T-cell (primary cell): ENCODE measurements at places on chromosomes 7 and 10. TPM values are rescaled to one million over a fixed set of nuclear protein-coding genes. Genes with fewer than 3 reads are reported as not detected.

Gene AGR3
- not detected for total RNA-seq

Gene DNAH11
- 0.35 TPM for total RNA-seq

Gene TSPAN12
- total RNA-seq = 0.33 TPM

- H3K4me1 ChIP-seq = no peaks in the 10 kb centered on the region
- DNase-seq = no peak
- no peak overlapping the region for H3K27ac ChIP-seq
- H3K36me3 ChIP-seq = no peaks in the 10 kb centered on the region
These were observed 183.9 kb downstream of the LRRN3 start for GRCh38 chr7:111274857-111275256.

Gene TMEM176B
- 0.73 TPM for total RNA-seq

Gene MRC1
- total RNA-seq = not detected
